Liver (tissue), 10 donors: ENCODE measurements at places on chromosomes 1 and 21. TPM values are rescaled to one million over a fixed set of nuclear protein-coding genes. Genes with fewer than 3 reads are reported as not detected.

The KRTAP19-1 gene
- not detected for total RNA-seq

The LMOD1 gene
- 4.4 TPM for total RNA-seq

The SPSB1 gene
- 4.1 TPM for total RNA-seq

The LHX8 gene
- not detected for total RNA-seq

The NIBAN1 gene
- total RNA-seq = 5.5 TPM
